ENCODE measurements at places on chromosomes 7 and 10. TPM values are rescaled to one million over a fixed set of nuclear protein-coding genes. Genes with fewer than 3 reads are reported as not detected.

Gene SFRP4
- total RNA-seq, result 5.0 TPM

Gene CDH23
- 2.5 TPM for total RNA-seq

Gene ASAH2B
- total RNA-seq, result 5.3 TPM

Gene CHST15
- total RNA-seq, result 7.5 TPM

Gene OR6B1
- not detected for total RNA-seq

Gene ELN
- total RNA-seq, result not detected

Gene MMD2
- total RNA-seq, result not detected

Gene TET1
- total RNA-seq, result 0.59 TPM

Gene CYP2W1
- total RNA-seq, result not detected

Gene OR9A2
- total RNA-seq, result not detected

Gene CPXM2
- total RNA-seq, result not detected

Gene CFAP70
- total RNA-seq, result 0.07 TPM

Gene SHLD2
- 26.7 TPM for total RNA-seq

Gene INHBA
- 0.20 TPM for total RNA-seq

Gene PLXDC2
- 0.02 TPM for total RNA-seq

Gene GTF2I
- total RNA-seq, result 91.0 TPM

Gene FAM25C
- total RNA-seq, result not detected

Gene EPDR1
- total RNA-seq, result 84.6 TPM

Gene OR2A1
- total RNA-seq, result not detected

Gene OR2A12
- total RNA-seq, result not detected

Gene ZNF365
- 0.98 TPM for total RNA-seq

Gene VSIR
- 26.3 TPM for total RNA-seq

Gene C1QL3
- total RNA-seq, result not detected

Gene CALY
- total RNA-seq, result 0.33 TPM

Gene FAM221A
- total RNA-seq, result 0.46 TPM

Gene IFIT2
- 2.4 TPM for total RNA-seq

Gene ADAM12
- total RNA-seq, result 3.7 TPM

Gene ASB4
- total RNA-seq, result 0.13 TPM

Gene TCF7L2
- 20.8 TPM for total RNA-seq

Gene DNAAF5
- 49.3 TPM for total RNA-seq

Gene NUTM2B
- total RNA-seq, result 0.30 TPM

Gene GIMAP7
- not detected for total RNA-seq

Gene SPDYE16
- total RNA-seq, result not detected

Gene SEMA3C
- total RNA-seq, result 86.4 TPM

Gene ENO4
- total RNA-seq, result 0.06 TPM

Gene DYDC2
- total RNA-seq, result not detected

Gene PLEKHS1
- total RNA-seq, result 0.06 TPM

Gene PLXNA4
- 0.79 TPM for total RNA-seq

Gene AKR1B1
- total RNA-seq, result 2,586 TPM

Gene TAS2R4
- 0.07 TPM for total RNA-seq

Gene GJD4
- total RNA-seq, result 0.08 TPM

Gene ORC5
- total RNA-seq, result 28.7 TPM

Gene SYT15B
- total RNA-seq, result 2.1 TPM

Gene WASHC2A
- 12.8 TPM for total RNA-seq
